ENCODE measurements at places on chromosomes 1 and 21.

DNA sequence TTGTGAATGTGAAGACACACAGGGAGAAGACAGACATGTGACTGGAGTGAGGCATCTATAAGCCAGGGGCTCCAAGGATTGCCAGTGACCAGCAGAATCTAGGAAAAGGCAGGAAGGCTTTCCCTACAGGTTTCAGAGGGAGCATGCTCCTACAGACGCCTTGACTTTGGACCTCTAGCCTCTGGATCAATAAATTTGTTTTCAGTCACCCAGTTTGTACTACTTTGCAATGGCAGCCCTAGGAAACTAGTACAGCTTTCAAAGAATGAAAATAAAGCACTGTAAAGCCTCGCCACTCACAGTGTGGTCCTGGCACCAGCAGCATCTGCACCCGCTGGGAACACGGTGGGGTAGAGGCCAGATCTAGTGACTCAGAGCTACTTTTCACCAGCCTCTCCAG lies 510.0 kb downstream of the LTN1 start:
- DNase-seq, result no peak

- no peak for DNase-seq
Measured at GRCh38 chr1:53512807-53513755, 53.9 kb downstream of the DMRTB1 start.

DNA sequence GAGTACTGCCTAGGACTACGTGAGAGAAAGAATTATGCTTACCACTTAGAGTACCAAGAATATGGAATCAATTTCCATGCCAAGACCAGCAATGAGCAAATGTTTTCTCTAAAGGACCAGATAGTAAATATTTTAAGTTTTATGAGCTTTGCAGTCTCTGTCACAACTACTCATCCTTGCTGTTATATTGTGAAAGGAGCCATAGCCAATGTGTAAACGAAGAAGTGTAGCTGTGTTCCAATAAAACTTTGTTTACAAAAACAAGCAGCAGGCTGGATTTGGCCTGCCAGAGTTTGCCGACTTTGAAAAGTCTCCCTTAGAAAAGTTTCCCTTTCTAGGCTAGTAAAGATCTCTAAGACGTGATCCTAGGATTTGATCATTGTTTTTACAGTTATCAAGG lies 128.8 kb downstream of the PDE4B start:
- DNase-seq, result no peak

DNA sequence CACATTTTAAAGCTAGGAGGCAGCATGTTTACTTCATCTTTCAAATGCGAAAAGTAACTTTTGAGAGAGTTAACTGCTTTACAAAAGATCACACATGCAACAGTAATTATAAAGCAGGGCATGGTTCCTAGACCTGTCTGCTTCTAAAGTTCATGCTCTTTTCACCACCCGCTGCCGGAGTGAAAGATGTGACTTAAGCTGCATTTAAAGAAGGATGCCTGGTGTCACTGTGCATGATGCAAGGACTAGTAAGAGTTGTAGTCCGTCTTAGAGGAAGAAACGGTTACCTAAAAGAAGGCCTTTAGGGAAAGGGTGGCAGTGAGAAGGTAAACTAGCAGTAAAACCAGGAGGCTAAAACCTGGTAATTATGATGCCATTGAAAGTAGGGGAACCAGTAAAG lies 1689.1 kb downstream of the KCNT2 start:
- DNase-seq, result no peak

DNA sequence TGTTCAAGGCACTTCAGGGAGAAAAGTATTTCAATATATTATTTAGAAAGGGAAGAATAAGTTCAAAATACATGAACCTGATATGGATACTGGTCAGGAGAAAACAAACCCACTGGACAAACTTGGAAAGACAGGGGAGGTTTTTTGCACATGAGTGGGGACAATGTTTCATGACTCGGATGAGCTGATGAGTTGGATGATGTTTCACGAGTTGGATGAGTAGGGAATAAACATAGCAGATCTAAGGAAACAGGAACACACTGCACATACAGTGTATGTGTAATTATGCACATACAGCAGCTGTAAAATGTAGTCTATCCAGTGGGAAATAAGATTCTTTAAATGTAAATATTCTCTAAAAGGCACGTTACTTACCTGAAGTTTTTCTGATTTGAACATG lies 682.9 kb upstream of the ADAMTS5 start:
- no peak for DNase-seq

GRCh38 chr1:232145768-232146167 lies 484.2 kb downstream of the SIPA1L2 start:
- no peak for DNase-seq

- no peak for DNase-seq
Measured at GRCh38 chr1:178192686-178193085, 98.8 kb downstream of the RASAL2 start.

GRCh38 chr1:62917805-62918204 lies 133.9 kb downstream of the ATG4C start:
- DNase-seq, result no peak

DNA sequence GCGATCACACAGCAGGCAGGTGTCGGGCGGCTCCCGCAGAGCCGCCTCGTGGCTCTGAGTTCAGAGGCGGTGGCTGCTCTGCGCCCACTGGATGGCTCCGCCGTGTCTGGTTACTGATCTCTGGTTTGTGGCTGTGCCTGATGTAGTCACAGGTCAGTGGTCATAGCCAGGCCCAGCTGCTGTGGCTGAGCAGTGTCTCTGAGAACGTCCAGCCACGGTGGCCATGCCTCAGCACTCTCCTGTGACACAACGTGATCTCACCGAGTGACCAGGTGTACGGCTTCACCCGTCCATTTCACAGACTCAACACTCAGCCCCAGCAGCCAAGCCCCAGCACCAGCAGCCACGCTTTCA lies 61.2 kb downstream of the KCNN3 start:
- peak; percentile 65 for DNase-seq

DNA sequence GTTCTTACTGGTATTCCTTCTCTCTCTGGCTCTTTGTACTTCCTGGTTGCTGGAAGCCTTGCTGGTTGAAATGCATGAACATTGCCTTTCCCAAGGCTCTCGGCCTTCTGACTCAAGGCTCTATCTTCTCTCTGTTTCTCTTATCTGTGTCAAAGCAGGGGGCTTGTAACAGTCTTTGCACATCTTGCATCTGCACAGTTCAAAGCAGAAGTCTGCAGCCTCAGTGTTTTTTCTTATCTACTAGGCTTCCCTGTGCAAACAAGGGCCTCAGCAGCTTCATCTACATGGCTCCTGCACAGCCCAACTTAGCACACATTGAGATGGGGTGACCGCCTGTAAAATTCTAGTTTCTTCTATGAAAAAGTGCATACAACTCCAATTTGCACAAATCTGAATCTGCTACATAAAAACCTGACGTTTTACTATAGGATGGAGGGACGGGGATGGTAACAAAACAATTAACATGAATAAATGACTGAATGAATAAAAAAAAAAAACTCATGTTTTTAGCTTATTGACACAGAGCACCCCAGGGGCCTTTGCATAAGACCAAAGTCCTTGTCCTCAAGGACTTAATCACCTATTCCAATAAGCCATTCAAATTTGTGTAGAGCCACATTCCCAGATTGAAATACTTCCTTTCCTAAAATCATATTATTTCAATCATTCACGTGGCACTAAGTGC lies 458.3 kb downstream of the LMO4 start:
- DNase-seq, result peak; percentile 57

DNA sequence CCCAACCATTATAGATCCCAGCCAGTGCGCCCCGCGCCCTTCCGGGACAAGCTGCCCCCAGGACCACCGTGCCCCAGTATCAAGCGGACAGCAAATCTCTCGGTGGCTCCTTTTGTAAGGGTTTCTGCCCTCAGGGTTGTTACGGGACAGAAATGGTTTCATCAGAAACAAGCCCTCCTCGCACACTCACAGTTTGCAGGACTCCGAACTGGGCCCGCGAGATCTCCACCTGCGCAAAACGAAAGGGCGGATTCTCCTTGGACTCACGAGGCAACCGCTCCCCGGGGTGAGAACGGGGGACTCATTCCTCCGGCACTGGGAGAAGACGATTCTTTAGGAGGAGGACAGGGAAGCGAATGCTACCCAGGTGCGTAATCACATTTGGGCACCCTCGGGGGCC lies 51.1 kb upstream of the H6PD start:
- DNase-seq, result no peak

All from islet precursor cell (in vitro differentiated cells).